Vagina (tissue), 2 donors: ENCODE measurements at places on chromosomes 12 and 14. TPM values are rescaled to one million over a fixed set of nuclear protein-coding genes. Genes with fewer than 3 reads are reported as not detected.

The TEX52 gene
- not detected for total RNA-seq

The BDKRB2 gene
- total RNA-seq = 23.3 TPM

The EXOC3L4 gene
- total RNA-seq = 8.6 TPM

The KRT79 gene
- 1.7 TPM for total RNA-seq

DNA sequence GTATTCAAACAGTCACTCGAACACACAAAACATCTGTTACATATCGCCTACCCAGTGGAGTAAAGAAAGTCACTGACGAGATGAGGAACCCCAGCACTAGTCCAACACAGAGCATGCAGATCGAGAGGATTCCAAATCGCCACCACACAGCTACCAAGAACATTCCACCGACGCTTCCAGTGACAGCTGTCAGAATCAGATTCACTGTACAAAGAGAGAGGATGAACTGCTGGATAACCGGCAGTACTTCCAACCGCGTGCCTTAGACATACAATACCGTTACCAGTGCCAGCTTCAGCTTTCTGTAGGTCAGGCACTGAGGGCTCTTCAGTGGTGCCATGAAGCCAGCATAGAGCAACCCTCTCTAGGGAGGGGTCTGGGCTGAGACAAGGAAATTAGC lies 34.5 kb downstream of the TM7SF3 start:
- DNase-seq = no peak
- no peaks in the 10 kb centered on the region for H3K27me3 ChIP-seq
- H3K4me3 ChIP-seq = no peak overlapping the region
- H3K4me1 ChIP-seq = no peaks in the 10 kb centered on the region

The TSPAN11 gene
- 2.5 TPM for total RNA-seq

The TAS2R14 gene
- total RNA-seq = 5.2 TPM
